Karpas-422 (cell line): ENCODE measurements at places on chromosomes 6 and 20.

- DNase-seq = peak; percentile 67
These were observed 25.2 kb downstream of the HLA-A start for GRCh38 chr6:29967379-29968010.

DNA sequence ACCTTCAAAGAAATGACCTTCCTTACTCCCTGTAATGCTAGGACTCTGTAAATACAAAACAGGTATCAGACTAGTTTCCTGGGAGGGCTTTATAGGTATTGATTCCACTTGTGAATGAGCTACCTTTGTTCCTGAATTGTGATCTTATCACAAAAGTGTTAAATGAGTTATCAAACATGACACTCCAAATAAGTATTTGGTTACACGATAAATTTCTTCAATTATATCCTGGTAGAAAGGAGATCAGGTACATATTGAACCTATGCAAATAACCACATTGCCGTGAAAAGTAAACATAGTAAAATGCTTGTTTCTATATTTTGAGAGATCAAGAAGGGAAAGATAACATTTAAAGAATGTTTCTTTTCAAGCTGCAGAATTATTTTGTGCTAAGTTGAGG is 285.3 kb downstream of the HIVEP2 start:
- DNase-seq = no peak

DNA sequence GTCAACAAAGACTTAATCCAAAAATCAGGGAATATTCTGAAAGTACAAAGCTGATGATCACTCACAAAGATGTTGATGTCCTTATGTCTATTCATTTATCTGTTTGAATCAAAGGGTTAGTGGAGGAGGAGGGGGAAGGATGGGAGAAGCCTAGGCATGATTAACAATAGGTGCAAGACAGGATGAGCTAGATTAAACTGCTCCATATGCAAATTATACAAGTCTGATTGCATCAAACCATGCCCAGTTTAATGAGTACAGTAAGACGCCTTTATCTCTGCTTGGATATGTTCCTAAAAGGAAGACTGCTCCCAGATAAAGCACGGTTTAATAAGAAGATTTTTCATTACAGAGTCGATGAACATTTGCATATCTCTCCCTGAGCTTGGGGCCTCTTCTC is 626.4 kb upstream of the NOX3 start:
- no peak for DNase-seq

GRCh38 chr20:46934746-46935287 is 40.2 kb downstream of the EYA2 start:
- no peak for DNase-seq

DNA sequence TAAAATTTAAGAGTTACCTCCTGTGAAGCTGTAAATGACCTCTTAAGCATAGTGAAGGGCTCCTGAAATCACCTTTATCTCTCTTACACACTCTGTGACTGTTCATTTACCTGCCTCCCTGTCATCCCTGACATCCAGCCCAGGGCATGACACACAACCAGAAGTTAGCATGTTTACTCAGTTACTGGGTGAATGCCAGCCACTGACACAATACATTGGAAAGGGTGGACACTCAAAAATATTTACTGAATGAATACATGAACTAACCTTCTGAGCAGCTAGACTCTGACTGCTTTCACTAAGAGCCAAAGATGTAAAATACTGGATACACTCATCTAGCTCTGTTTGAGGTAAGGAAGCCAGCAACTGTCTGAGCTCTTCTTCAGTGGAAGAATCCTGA is 25.3 kb downstream of the SERAC1 start:
- no peak for DNase-seq

DNA sequence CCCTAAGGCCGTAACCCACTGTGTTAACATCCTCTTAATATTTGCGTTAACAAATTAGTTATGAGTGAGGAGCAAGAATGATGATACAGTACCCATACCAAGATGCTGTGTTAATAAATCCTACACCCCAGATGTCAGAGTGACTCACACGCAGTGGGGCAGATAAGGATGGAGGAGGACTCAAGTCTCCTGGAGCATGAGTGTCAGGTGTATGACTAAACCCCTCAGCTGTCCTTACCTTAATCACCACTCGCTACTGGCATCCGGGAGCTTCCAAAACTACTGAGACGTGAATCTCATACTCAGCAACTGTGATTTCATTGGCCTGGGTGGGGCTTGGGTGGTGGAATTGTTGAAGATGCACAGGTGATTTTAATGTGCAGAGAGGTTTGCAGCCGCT is 131.3 kb upstream of the MTHFD1L start:
- no peak for DNase-seq

DNA sequence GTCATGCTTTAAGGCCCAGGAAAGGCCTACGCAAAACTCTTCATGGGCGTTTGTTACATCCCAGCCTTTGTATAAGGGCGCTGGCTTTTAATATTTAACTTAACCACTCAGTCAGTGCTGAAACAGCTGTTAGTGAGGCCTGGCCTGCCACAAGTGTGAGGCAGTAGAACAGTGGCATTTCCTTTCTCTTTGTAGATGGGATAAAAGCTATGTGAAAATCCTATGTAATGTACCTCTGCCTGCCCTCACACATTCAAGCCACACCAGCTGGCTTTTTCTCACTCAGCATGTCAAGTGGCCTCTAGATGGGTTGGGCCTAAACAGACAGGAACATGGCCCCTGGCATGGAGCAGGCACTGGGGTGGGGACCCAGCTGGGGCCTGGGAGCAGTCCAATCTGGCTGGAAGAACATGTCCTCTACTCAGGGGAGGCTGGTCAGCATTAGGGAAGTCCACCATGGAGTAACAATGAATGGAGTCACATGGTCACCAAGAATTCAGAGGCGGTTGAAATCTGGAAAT is 20.7 kb downstream of the CGA start:
- DNase-seq = no peak

- no peak for DNase-seq
These were observed 521.1 kb downstream of the TFAP2B start for GRCh38 chr6:51339728-51340127.
